ENCODE measurements at places on chromosomes 2 and 18.

DNA sequence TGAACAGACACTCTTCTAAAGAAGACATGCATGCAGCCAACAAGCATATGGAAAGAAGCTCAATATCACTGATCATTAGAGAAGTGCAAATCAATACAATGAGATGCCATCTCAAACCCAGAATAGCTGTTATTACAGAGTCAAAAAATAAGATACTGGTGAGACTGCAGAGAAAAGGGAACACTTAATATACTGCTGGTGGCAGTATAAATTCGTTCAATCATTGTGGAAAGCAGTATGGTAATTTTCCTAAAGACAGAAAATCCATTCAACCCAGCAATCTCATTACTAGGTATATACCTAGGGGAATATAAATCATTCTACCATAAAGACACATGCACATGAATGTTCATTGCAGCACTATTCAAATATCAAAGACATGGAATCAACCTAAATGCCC, 116.6 kb upstream of the LTBP1 start:
- DNase-seq, result no peak

DNA sequence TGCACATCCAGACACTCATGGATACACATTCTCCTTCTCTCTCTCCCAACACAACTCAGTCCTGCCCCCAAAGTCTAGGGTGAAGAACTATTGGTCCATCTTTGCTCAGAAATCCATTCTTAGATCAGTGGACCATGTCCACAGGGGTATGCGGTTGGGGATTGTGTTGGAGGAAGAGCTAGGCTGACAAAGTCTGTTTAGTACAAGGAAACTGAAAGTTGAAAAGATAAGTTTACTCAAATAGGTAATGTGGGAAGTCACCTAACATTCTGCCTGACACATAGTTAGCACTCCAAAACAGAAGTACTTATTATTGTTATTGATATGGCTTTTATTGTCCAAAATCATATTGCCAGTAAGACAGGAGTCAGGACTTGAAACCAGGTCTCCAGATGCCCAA, 55.9 kb downstream of the ALK start:
- no peak for DNase-seq

- no peak for DNase-seq
Observed at GRCh38 chr2:40257340-40258134, 194.4 kb downstream of the SLC8A1 start.

GRCh38 chr2:206521115-206521514, 77.8 kb downstream of the ADAM23 start:
- DNase-seq, result no peak

GRCh38 chr18:9608728-9609127, 5.6 kb downstream of the PPP4R1 start:
- DNase-seq, result no peak

- no peak for DNase-seq
Observed at GRCh38 chr2:145617420-145617819, 1097.5 kb upstream of the ZEB2 start.

- DNase-seq, result no peak
Observed at GRCh38 chr2:188975497-188976102, 1.4 kb downstream of the COL3A1 start.

GRCh38 chr18:9130806-9131205, 5.8 kb upstream of the ANKRD12 start:
- no peak for DNase-seq

GRCh38 chr2:212135739-212136138, 402.9 kb downstream of the ERBB4 start:
- DNase-seq, result no peak

All from NCI-H1048 (cell line).